Inflammatory macrophage (primary cell): ENCODE measurements at places on chromosomes 12 and 14.

GRCh38 chr14:80213602-80214001 lies 2.3 kb upstream of the DIO2 start:
- peak; percentile 4 for DNase-seq

- DNase-seq = no peak
Observed at GRCh38 chr14:49114161-49114893, 471.9 kb downstream of the RPS29 start.

DNA sequence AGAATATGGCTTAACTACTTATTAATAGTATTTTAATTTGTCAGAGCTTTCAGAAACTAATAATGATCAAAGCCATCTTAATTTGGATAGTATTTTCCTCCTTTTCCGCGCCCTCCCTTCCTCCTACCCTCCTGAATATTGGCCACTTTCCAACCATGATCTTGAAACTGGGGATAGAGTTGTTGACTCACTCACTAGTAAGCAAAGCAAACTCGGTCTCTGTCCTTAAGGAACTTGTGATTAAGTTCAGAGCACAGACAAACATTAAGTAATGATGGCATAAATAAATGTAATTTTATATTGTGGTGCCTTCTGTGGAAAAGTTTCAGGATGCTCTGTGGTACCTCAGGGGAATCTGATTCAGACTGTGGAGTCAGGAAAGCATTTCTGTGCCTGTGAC lies 75.7 kb downstream of the LRRK2 start:
- DNase-seq = no peak

GRCh38 chr12:91335699-91336098 lies 153.1 kb upstream of the DCN start:
- DNase-seq = no peak

- peak; percentile 30 for DNase-seq
Observed at GRCh38 chr14:61730756-61731373, 31.4 kb upstream of the SNAPC1 start.

DNA sequence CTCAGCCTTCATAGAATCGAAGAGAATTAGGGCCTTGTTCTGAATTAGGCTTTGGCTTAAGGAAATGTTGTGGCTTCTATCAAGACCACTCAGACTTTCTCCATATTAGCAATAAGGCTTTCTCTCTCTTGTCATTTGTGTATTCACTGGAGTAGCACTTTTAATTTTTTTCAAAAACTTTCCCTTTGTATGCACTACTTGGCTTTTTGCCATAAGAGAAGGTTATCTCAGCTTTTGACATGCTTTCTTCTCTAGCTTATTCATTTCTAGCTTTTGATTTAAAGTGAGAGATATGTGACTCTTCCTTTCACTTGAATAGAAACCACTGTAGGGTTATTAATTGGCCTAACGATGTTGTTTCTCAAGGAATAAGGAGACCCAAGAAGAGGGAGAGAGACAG lies 244.2 kb downstream of the GPHN start:
- no peak for DNase-seq

DNA sequence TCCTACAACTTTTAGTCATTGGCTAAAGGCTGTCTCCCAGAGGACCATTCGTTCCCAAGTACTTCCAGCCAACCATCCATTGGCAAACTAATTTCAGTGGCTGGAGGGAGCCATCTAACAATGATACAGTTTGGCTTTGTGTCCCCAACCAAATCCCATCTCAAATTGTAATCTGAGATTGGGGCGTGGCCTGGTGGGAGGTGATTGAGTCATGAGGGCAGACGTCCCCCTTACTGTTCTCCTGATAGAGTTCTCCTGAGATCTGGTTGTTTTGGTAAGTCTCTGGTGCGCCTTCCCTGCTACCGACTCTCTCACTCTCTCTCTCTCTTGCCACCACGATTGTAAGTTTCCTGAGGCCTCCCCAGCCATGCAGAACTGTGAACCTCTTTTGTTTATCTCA lies 99.7 kb upstream of the FUT8 start:
- DNase-seq = no peak

DNA sequence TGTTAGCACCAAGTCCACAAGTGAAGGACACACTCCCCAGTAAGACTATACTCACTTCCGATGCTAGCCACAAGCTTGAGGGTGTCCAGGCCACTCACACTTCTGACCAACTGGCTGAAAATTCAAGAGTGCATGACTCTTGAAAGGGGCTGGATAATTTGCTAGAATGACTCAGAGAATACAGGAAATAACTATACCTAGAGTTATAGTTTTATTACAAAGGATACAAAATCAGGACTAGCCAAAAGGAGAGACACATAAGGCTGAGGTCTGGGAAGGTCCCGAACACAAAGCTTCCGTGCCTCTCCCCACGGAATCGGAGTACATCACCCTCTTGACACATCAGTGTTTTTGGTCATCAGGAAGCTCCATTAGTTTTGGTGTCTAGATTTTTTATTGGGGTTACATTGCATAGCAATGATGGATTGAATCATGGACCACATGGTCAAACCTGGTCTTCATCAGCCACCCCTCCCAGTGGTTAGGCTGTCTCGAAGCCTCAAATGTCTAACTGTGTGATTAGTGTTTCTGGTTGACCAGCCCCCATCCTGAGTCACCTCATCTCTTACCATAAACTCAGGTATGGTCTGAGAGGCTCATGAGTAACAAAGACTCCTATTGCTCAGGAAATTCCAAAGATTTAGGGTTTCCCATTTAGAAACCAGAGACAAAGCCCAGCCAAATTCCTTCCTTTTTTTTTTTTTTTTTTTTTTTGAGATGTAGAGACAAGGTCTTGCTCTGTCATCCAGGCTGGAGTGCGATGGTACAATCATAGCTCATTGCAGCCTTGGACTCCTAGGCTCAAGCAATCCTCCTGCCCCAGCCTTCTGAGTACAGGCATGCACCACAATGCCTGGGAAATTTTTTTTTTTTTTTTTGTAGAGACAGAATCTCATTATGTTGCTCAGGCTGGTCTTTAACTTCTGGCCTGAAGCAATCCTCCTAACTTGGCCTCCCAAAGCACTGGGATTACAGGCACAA lies 472.0 kb upstream of the TBX3 start:
- DNase-seq = no peak

DNA sequence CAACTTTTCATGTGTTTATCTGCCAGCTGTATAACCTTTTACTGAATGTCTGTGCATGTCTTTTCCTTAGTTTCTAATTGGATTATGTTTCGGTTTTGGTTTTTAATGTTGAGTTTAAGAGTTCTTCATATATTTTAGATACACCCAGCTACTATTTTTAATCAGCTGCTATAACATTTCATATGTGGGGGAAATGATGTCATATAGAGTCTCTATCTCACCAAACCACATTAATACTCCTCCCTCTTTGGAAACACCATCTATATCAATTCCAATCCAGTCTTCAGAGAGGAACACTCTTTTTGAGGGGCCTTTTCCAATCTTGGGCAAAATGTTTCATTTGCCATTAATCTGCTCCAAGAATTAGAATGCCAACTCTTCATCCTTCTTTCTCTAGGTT lies 28.5 kb upstream of the GCH1 start:
- DNase-seq = no peak

- DNase-seq = no peak
Observed at GRCh38 chr12:64019101-64019500, 174.6 kb downstream of the SRGAP1 start.

DNA sequence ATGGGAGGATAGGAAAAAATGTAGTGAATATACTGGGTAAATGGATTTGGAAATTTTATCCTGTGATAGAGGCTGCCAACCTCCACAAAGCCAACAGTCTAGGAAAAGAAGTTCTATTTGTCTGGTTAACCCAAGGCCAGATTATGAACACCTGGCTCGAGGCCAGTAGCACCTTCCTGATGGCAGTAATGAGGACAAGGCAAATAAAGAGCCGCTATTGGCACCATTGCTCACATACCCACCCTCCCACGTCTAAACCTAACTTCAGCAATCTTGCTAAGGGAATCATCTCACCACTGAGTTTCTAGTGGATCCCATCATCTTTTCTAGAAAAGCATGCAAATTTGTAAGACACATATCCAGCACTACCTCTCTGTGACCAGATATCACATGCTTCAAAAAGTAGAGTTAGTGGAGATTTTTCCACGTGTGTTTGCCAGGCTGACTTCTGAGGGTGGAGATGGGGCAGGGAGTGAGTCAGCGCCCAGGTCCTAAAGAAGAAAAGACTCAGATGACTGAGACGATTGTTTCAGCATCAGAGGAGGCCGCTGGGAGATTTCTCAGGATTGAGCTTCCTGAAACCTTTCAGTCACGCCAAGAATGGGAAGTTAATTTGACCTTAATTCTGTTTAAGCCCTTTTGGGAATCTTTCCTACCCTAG lies 362.9 kb downstream of the EMP1 start:
- no peak for DNase-seq

DNA sequence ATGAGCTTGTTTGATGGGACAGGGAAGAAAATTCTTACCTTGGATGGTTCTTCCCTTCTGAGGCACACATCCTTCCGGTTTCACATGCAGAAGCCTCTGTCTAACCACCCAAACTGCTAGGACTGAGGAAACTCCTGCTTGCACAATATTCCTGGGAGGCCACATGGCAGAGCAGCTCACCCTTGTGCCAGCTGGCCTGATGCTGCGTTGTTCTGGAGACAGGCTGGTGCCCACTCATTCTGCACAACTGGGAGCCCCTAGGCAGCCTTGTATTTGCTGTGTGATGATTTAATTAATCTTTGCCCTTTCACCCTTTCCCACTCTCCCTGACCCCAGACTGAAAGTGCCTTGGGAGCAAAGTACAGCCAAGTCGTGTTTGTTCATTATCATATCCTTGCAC lies 130.8 kb downstream of the RTN1 start:
- DNase-seq = peak; percentile 82

- peak; percentile 87 for DNase-seq
Observed at GRCh38 chr14:70881549-70882177, 25.6 kb upstream of the PCNX1 start.

GRCh38 chr12:3863756-3864155 lies 9.4 kb downstream of the PARP11 start:
- DNase-seq = no peak

GRCh38 chr12:92987846-92988621 lies 58.9 kb upstream of the EEA1 start:
- DNase-seq = peak; percentile 88

DNA sequence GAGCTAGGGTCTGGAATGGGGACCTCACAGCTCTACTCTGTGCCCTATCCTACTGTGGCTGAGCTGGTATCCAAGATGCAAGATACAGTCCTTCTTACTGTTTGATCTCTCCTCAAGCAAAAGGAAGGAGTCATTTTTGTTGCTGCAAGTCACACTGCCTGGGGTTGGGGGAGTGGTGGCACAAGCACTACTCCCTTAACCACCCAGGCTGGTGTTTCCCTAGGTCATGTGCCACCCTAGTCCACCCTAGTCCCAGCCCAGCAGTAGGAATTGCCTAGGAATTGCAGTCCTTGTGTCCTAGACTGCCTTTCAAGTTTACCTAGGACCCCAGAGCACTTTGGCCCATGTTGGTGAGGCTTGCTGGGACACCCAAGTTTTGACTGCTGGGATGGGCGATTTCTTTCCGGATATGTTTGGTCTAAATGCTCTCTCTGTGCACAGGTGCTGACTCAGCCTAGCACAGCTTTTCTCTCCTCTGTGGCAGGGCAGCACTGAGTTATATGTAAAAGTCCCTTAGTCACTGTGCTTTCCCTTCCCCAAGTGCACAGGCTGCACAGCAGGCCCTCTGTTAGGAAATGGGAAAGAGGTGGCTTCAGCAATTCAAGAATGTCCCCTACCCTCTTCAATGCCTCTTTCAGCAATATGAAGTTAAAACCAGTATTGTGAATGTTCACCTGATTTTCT lies 54.9 kb downstream of the SLC6A15 start:
- DNase-seq = no peak

DNA sequence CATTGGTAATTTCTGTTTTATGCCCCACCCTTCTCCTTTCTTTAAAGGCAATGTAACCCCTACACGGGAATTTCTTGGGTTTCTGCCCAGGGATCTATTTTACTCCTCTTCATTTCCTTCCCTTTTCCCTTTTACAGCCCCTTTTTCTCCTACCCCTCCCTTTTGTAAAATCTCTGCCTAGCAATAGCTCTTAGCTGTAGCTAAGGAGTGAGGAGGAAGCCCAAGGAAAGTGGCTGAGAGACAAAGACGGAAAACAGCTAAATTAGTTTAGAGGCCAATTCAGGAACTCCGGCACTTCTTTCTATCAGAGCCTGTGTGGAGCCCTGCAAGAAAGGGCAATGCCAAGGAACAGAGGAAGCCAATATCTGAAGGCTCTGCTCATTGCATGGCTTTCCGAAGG lies 40.3 kb downstream of the SOCS2 start:
- DNase-seq = peak; percentile 25

DNA sequence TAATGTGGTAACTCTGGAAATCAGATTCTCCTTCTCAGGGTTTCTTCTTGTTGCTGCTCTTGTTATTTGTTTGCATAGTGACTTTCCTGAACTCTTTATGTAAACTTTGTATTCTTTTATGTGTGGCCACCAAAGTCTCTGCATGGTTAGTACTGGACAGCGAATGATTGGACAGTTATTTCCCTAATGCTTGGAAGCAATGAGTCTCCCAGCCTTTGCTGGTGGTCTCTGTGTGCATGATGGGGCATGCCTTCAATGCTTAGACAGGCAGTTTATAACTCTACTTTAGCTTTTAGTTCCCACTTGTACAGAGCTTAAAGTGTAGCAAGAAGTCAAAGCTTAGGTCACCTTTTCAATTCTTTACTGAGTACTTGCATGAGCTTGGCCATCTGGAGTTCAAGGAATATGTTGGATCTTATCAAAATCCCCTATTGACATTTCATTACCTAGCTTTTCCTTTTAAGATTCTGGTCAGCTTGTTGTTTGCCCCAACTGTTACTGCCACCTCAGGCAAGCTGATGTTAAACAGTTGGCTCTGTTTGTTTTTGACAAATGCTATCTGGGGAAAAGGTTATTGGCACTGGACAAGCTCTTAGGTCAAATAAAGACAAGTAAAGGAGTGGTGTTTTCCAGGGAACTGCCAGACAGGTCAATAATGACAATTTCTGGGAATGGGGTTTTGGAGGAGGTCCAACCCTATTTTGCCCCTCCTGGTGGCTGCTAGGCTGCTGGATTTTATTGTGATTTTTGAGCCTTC lies 12.3 kb downstream of the CCDC91 start:
- no peak for DNase-seq

- DNase-seq = peak; percentile 93
Observed at GRCh38 chr12:113416091-113416754, 6.0 kb upstream of the SDSL start.

DNA sequence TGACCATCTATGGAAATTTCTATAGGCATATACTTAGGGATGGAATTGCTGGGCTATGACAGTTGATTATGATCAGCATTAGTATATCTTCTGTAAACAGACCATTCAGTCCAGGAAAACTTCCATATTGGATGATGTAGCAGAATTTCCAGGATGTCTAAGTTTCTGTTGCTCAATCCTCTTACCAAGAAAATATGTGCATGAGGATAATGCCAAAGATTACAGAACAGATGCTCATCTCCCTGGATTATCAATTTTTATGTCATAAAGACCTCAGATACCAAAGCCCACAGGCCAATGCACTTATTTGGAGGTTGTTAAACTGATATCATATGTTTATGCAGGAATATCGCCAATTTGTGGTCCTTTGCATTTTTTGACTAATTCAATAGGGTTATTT lies 354.4 kb upstream of the FLRT2 start:
- no peak for DNase-seq

GRCh38 chr14:90969531-90970166 lies 90.8 kb downstream of the RPS6KA5 start:
- peak; percentile 79 for DNase-seq

- no peak for DNase-seq
Observed at GRCh38 chr12:108750526-108750925, 19.2 kb upstream of the CORO1C start.

- no peak for DNase-seq
Observed at GRCh38 chr12:96313606-96314005, 86.6 kb downstream of the CDK17 start.
